ENCODE measurements at places on chromosomes 12 and 14. TPM values are rescaled to one million over a fixed set of nuclear protein-coding genes. Genes with fewer than 3 reads are reported as not detected.

GRCh38 chr12:124709722-124710687, 142.6 kb upstream of the NCOR2 start:
- H3K36me3 ChIP-seq, result no peaks in the 10 kb centered on the region
- no peak for DNase-seq
- no peaks in the 10 kb centered on the region for H3K4me1 ChIP-seq
- no peaks in the 10 kb centered on the region for H3K27me3 ChIP-seq
- H3K4me3 ChIP-seq, result no peak overlapping the region

DNA sequence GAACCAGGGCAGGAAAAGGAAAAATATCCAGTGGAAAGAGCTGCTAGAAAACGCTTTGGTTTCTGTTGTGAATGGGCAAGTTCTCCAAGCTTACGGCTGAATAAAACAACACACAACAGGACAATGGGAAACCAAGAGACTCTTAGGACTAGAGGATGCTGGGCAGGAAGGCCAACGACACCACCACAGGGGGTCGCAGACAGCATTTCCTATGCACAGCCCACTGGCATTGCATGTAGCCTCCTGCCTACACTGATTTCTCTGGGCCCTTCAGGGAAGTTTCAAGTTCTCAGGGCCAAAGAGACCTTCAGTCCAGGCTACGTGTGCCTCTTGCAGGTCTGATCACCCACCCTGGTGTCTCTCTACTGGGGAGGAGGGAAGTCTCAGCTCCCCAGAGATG, 108.0 kb downstream of the RIMBP2 start:
- DNase-seq, result no peak
- H3K27me3 ChIP-seq, result no peaks in the 10 kb centered on the region
- H3K27ac ChIP-seq, result no peak overlapping the region
- H3K4me1 ChIP-seq, result no peaks in the 10 kb centered on the region

Gene CISTR
- not detected for total RNA-seq

DNA sequence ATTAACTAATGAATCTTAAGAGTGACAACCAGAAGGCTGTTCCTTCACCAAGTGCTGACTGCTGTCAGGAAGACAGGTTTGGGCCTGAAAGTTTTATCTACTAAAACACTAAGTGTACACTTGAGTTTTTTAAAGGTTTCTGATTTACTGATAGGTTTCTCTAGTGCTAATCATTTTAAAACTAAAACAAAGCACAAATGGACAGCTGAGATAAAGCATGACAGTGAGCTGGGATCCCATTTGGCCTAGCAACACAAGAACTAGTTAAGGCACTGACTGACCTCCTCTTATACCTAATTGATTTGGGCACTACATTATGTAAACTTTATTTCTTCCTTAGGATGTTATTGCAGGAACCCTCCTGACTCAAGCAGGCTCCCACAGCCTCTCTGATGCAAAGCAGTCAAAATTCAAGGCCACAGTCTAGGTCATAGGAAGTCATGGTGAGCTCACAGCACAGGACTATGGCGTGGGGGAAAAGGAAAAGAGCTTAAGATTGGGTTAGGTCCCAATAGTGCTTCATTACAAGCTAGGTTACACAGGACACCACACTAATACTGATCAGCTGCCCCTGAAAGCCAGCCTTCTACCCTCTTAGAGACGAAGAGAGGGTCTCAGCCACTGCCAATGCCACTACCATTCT, 3.5 kb downstream of the STXBP6 start:
- H3K36me3 ChIP-seq, result no peaks in the 10 kb centered on the region
- no peak overlapping the region for H3K27ac ChIP-seq
- H3K4me1 ChIP-seq, result no peaks in the 10 kb centered on the region
- DNase-seq, result no peak

DNA sequence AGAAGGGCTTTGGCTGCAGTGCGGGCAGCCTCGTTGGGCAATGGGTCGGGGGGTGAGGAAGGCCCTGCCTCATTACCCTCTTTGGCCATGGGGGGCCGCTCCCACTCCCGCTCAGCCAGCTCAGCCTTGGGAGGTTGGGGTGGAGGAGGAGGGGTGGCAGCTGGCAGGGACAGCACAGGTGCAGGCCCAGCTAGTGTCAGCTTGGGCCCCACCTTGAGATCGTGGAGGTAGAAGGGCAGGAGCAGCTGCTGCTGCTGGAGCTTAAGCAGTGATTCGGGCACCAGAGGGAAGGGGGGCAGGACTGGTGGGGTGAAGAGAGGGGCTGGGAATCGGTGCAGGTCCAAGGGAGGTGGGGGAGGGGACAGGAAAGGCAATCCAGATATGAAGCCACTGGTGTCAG, 26.0 kb downstream of the ZFHX2 start:
- H3K27me3 ChIP-seq, result no peaks in the 10 kb centered on the region
- H3K4me1 ChIP-seq, result no peaks in the 10 kb centered on the region
- H3K27ac ChIP-seq, result no peak overlapping the region
- H3K4me3 ChIP-seq, result no peak overlapping the region

Data from gastrocnemius medialis (tissue), 4 donors.